ENCODE measurements at places on chromosomes 4 and X. TPM values are rescaled to one million over a fixed set of nuclear protein-coding genes. Genes with fewer than 3 reads are reported as not detected.

- H3K4me3 ChIP-seq = no peak overlapping the region
- no peaks in the 10 kb centered on the region for H3K27me3 ChIP-seq
- H3K4me1 ChIP-seq = no peaks in the 10 kb centered on the region
- no peak for DNase-seq
- H3K36me3 ChIP-seq = no peaks in the 10 kb centered on the region
- no peak overlapping the region for H3K27ac ChIP-seq
Observed at GRCh38 chrX:5080791-5081190, 1147.9 kb downstream of the NLGN4X start.

DNA sequence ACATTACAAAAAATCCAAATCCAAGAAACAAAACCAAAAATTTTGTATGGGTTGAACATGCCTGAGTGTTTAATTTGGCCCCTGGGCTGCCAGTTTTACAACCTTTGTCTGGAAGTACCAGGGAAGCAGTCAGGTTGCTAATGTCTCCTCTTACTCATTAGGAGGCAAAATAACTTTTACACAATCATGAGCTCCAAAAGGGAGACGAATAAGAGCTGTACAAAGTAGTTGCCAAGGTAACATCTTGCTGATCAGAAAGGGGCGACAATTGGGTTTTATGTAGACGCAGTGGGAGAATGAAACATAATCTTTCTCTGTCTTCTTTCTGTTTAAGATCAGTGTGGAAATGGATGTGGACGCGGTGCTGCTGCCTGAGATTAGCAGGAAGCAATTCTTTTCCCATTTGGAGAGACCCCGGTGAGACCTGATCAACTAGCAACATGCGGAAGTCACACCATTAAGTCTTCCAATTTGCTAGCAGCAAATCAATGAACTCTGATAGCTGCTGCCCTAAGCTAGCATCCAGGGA, 90.7 kb upstream of the IGFBP7 start:
- H3K4me1 ChIP-seq = no peaks in the 10 kb centered on the region
- no peaks in the 10 kb centered on the region for H3K27me3 ChIP-seq
- no peak for DNase-seq
- H3K36me3 ChIP-seq = no peaks in the 10 kb centered on the region
- no peak overlapping the region for H3K27ac ChIP-seq

DNA sequence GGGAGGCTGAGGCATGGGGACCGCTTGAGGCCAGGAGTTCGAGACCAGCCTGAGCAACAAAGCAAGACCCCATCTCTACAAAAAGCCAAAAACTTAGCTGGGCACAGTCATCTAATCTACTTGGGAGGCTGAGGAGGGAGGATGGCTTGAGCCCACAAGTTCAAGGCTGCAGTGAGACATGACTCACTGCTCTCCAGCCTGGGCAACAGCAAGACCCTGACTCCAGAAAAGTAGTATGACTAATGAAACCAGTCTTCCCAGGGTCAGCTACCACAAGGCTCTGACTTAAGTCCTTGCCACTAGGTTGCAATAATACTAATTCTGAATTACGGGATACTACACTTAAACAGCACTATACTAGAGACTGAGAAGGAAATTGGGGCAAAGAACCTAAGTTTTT, 33.1 kb downstream of the ERVMER34-1 start:
- H3K27me3 ChIP-seq = no peaks in the 10 kb centered on the region
- H3K4me1 ChIP-seq = no peaks in the 10 kb centered on the region
- DNase-seq = no peak
- H3K27ac ChIP-seq = no peak overlapping the region

Gene VCX2
- total RNA-seq = not detected
